CD8-positive, alpha-beta memory T cell (primary cell): ENCODE measurements at places on chromosomes 13 and 19. TPM values are rescaled to one million over a fixed set of nuclear protein-coding genes. Genes with fewer than 3 reads are reported as not detected.
A peak's percentile ranks its signal among the peaks of the same experiment; 100 is the strongest.

- DNase-seq, result peak; percentile 82
Measured at GRCh38 chr19:12796146-12797071, 5.1 kb downstream of the JUNB start.

Gene SIGLEC8
- not detected for total RNA-seq

DNA sequence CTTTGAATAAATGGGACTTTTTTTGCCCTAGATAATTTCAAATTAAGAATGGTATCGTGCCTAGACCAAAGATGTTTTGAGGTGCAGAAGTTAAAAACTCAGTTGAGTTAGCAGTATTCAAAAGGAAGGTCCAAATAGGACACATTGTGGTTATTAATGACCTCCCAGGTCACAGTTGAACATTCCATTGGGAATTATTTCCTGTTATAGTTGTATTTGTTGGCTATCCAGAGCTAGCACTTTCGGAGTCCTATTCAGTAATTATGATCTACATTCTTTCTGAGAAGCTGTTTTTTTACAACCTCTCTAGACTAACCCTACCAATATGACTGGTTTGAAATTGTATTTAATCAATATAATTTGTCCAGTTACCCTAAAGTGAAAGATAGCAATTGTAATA lies 83.7 kb downstream of the MAB21L1 start:
- DNase-seq, result no peak

GRCh38 chr19:6108721-6109633 lies 1.3 kb downstream of the RFX2 start:
- peak; percentile 73 for DNase-seq

Gene SERP2
- 0.51 TPM for total RNA-seq

- no peak for DNase-seq
Measured at GRCh38 chr13:107969546-107969945, 245.8 kb downstream of the LIG4 start.

DNA sequence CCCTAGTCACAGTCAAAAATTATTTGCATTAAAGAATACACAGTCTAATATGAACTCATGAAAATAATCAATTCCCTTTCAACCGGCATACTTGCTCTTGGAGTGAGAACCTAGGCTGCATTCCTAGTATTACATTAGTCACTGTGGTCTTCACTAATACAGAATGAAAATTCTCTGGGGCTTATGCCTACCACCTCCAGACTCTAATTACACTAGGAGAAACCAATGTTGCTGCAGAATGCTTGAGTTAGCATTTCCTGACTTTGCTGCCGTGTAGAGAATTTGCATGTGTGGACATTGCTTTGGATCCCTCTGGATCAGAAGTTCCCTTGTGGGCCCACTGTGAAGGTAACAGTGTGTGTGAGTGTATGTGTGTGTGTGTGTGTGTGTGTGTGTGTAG lies 87.8 kb downstream of the CCNA1 start:
- DNase-seq, result no peak

- DNase-seq, result no peak
Measured at GRCh38 chr13:57450356-57450755, 181.2 kb upstream of the PCDH17 start.

DNA sequence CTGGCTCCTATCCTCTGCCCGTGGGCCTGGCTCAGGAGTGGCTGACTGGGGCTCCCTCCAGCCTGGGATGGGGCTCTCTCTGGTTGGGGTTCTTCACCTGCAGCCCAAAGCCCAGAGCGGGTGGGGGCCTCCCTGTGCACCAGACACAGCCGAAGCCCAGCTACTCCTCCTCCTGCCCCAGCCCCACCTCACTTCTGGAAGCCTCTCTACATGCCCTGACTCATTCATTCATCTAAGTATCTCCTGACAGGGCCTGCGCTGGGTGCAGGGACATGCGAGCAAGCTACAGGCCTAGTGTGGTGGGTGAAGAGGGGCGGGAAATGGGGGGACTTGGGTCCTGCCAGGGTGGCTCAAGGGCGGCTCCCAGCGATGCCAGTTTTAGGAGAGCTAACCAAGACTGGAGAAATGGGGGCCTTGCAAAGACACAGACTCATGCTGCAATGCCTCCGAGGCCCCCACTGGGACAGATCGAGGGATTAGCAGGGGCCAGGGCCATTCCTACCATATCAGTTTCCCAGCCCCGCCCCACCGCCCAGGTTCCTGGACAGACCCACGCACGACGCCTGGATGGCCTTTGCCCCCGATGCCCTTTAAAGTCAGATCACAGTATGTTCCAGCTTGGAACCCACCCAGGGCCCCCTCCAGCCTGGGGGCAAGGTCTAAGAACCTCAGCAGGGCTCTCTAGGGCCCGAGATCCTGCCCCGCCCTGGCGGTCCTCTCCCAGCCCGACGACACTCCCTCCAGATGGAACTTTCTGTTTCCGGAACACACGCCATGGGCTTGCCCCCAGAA lies 12.6 kb downstream of the LSM4 start:
- no peak for DNase-seq

DNA sequence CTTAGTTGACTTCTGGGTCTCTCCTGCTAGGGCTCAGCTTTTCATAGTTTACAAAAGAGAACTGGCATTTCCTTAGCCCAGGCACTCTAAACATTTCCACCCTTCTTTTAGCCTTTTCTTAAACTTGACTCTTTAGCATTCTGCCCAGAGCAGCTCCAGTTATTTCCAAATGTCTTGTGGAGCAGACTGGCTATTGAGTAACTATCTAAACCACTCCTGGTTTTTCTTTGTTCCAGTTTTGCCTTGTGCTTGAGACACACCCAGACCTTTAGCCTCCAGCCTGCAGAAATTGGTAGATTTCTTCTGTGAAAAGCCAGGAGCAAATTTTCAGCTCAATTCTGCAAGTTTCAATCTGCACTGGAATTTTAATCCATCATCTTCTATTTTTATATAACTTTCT lies 1813.1 kb downstream of the OLFM4 start:
- DNase-seq, result no peak

DNA sequence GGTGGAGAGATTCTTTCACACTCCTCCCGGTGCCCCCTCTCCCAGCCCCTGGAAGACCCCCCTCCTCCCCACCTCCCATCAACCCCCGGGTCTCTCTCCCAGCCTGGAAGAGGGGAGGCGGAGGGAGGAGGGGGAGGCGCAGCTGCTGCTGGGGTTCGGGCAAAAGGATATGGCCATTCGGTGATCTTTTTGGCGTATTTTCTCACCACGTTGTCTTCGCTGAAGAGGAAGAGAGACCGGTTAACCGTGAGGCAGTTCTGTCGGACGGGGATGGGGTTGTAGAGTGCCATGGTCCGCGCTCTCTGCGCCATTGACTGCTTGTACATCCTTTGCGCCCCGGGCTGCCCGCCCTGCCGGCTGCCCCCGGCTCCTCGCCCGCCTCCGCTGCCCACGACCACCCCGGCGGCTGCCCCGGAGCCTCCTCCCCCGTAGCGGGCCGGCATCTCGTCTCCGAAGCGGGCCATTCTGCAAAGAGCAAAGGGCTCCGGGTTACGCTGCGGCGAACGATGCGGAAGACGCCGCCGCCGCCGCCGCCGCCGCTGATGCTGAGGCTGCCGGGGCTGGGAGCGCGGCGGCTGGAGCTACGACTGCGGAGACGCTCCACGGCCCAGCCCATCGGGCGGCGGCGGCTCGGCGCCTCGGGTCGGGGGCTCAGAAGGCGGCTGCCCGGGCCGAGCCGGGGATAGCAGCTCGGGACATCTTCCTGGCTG lies 363 bp downstream of the CACNA1A start:
- peak; percentile 3 for DNase-seq

GRCh38 chr19:13765395-13766094 lies 1.2 kb downstream of the MRI1 start:
- no peak for DNase-seq

- DNase-seq, result no peak
Measured at GRCh38 chr19:28541602-28542393, 671.2 kb downstream of the UQCRFS1 start.

DNA sequence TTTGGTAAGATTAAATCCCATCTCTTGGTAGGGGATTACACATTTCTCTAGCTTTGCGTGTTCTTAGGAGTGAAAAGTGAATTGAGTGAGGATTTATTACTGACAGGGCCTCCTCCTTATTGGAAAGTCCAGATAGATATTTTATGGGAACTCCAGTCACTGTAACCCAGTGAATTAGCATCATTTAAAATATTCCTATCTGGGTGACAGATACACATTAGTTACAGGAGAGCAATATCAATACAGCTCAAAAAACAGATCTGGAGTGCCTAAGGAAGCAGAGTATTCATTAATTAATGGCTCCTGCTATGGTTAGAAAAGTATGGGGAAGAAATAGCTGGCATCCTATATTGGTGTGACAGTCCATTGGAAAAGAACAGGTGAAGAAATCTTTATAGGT lies 248.2 kb downstream of the SLITRK6 start:
- no peak for DNase-seq

Gene KCNC3
- 0.73 TPM for total RNA-seq

Gene OCEL1
- total RNA-seq, result 16.8 TPM

Gene PSG3
- not detected for total RNA-seq

Gene CPT1C
- total RNA-seq, result 0.66 TPM

DNA sequence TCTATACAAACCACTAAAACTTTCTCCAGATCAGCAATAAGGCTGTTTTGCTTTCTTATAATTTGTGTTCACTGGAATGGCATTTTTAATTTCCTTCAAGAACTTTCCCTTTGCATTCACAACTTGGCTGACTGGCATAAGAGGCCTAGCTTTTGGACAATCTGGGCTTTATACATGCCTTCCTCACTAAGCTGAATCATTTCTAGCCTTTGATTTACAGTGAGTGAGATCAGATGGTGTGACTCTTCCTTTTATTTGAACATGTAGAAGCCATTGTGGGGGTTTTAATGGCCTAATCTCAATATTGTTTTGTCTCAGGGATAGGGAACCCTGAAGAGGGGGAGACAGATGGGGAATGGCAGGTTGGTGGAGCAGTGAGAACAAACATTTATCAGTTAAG lies 82.7 kb downstream of the FOXO1 start:
- no peak for DNase-seq

- DNase-seq, result peak; percentile 46
Measured at GRCh38 chr13:36345438-36346221, 564 bp downstream of the SPART start.

Gene PRSS57
- total RNA-seq, result not detected

GRCh38 chr13:76799696-76800095 lies 86.5 kb downstream of the KCTD12 start:
- no peak for DNase-seq

GRCh38 chr19:18932216-18932841 lies 8.7 kb downstream of the HOMER3 start:
- peak; percentile 79 for DNase-seq

DNA sequence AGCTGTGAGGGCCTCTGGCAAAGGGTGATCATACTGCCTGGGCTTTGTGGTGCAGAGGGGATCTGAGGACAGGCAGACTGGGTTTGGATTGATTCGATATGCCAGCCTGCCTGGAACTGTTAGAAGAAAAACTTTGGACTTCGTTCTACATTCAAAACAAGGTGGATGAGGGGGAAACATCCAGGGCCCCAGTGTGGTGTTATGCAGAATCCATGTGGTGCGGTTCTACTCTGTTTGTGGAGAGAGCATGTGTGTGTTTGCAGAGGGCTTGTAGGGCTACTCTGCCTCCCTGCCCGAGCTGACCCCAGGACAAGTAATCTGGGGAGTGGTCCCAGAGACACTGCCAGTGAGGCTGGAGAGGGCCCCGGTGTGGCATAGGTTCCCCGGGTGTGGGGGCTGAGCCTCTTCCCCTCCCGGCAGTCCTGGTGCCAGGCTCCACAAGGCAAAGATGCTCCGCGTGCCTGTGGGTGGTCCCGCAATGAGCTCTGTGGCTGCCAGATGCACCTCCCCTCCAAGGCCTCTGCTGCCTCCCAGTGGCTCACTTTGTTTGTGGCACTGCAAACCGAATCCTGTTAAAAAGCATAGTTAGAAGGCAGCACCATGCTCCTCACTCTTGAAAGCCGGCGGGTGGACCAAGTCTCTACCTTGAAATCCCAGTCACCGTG lies 22.3 kb upstream of the TFDP1 start:
- DNase-seq, result peak; percentile 54

Gene USHBP1
- 0.07 TPM for total RNA-seq

DNA sequence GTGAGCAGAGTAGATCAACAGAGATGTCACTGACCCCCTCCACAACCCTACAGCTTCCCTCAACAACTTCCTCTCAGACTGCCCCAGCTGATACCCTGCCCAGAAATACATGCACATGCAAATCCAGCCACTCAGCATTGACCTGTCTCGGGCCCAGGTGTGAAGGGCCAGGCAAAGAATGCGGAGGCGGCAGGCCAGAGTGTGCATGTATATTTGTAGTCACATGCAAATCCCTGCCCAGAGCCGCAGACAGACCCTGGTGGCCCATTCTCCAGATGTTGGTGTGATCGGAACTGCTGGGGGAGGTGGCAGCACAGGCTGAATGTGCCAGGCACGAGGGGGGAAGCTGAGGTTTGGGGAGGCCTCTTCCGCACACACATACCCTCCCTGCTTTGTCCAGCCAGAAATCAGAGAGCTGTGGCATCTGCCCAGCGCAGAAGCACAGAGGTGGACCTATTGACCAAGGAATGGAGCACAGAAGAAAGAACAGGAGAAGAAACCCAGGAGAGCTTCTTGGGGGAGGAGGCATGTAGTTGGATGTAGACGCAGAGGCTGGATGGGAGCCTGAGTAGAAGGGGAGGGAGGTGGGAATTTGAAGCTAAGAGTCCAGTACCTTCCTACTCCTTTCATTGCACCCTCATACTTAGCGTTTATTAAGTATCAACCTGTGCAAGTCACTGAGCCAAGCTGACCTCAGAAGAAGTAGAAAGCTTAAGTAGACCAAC lies 14.4 kb downstream of the MEF2B start:
- no peak for DNase-seq

DNA sequence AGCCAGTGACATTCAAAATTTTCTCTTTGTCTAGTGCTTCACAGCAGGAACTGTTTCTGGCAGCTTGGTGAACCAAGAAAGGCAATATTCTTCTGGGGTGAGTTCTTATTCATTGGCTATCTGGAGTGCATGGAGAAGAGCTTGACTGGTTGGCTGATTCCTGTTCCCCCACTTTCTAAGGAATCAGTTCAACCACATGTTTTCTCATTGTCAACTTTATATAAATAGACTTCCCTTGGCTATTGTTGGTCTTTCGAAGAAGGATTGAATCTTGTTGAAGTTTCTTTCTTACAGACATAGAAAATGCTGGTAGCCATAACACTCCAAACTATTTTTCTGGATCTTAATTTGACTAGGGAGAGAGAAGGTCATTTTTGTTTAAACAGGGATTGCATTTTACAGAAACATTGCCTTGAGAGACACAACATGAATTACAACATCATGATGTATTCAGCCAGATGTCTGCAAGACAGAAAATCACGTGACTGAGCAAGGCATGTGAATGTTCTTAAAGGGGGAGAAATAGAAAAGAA lies 85.2 kb downstream of the EDNRB start:
- DNase-seq, result no peak

Gene EBI3
- total RNA-seq, result 14.2 TPM

Gene KCTD4
- total RNA-seq, result not detected

GRCh38 chr13:65593298-65593874 lies 1636.8 kb downstream of the PCDH9 start:
- no peak for DNase-seq

Gene SYNE4
- total RNA-seq, result 1.9 TPM
